ENCODE measurements at places on chromosomes 1 and 21.

DNA sequence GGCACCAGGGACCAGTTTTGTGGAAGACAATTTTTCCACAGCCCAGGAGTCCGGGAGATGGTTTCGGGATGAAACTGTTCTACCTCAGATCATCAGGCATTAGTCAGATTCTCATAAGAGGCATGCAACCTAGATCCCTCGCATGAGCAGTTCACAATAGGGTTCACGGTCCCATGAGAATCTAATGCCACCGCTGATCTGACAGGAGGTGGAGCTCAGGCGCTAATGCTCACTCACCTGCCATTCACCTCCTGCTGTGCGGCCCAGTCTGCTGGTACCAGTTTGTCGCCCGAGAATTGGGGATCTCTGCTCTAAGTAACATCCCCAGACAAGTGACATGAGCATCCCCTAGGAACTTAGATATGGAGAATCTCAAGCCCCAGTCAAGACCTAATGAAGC, 180.7 kb downstream of the COQ8A start:
- DNase-seq: no peak

- DNase-seq: peak; percentile 99
These were observed 103.3 kb downstream of the CYYR1 start for GRCh38 chr21:26469789-26470188.

GRCh38 chr21:45050797-45051489, 23.4 kb upstream of the ADARB1 start:
- DNase-seq: no peak

GRCh38 chr1:247738315-247738714, at the start of gene OR14K1:
Gene OR14K1, plus strand, starts transcription at chr1:247738615. Its CDS starts 0 bp downstream, at chr1:247738615.
- DNase-seq: no peak

DNA sequence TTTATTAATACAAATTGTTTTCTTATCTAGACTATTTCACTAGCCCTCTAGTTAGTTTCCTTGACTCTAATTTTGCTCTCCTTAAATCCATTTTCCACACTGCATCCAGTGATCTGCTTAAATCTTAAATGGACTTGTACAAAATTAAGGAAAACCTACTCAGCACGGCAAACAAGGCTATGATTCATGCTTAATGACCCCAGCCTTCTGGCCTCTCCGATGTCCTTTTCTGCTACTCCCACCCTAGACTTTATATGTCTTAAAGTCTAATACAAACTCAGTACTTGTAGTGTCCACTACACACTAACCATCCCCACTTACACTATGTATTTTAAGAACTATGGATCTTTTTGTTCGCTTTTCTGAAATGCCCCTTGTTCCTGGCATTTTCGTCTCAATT, 2.2 kb downstream of the TMED5 start:
- no peak for DNase-seq

DNA sequence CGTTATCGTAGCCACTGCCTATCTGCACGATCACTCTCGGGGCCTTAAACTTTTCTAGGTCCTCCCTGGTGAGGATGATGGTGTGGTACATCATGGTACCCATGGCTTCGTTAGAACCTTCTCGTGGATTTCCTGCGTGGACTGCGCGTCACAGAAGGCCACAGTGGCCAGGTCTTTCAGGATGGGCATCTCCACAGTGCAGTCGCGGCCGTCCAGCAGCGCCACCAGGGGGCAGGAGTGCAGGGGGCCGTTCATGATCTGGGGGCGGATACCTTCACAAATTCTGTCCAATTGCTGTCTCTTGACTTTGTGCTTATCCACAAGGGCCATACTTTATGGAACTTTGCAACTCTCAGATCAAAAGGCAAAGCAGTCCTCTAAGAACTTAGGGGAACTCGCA, 69.6 kb downstream of the WLS start:
- no peak for DNase-seq

DNA sequence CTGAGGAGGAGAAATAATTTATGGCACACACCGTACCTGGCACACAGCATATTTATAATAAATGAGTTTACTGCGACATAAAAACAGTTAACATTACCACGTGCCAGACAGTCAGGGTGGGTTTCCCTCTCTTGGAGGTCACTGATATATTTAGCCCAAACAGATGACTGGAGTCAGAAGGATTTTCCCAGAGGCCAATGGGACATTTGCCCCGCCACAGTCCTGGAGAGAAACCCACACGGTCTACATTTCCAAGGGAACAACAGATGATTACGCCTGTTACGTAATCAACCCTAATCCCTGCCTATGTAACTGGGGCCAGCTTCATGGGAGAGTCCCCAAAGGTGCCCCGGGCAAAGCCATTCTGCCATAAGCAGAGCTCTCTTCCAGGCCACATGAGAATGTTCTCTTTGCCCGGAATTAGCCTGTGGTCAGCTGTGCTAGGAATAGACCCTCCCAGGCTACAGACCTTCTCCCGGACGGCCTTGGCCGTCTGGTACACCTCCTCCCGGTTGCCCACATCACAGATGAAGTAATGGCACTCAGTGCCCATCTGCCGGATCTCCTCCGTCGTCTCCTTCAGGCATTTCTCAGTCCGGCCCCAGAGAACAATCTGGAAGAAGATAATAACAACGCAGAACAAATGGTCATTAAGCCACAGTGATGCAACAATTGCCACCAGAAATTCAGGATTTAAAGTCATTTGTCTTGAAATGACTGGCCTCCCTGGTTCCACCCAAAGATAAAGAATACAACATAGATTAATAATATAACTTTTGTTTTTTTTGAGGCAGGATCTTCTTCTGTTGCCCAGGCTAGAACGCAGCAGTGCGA, 37.7 kb downstream of the DHRS3 start:
- peak; percentile 45 for DNase-seq

GRCh38 chr1:171742577-171742922, 685 bp upstream of the VAMP4 start:
- DNase-seq: no peak

DNA sequence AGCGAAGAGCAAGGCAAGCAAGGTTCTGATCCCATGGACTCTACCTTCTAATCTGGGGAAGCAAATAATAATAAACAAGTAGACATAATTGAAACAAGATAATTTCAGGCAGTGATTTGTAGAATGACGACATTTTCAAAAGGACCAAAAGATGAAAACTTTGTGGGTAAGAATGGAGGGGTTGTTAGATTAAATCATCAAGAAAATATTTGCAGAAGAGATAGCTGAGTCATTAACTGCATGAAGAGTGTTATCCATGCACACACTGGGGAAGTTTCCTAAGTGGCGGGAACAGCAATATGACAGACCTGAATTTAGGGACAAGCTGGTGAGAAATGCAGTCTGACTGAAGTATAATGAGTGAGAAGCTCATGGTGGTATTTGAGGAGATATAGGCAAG, 583.1 kb upstream of the RGS18 start:
- DNase-seq: no peak

GRCh38 chr21:26614251-26614650, 41.2 kb upstream of the CYYR1 start:
- DNase-seq: no peak

DNA sequence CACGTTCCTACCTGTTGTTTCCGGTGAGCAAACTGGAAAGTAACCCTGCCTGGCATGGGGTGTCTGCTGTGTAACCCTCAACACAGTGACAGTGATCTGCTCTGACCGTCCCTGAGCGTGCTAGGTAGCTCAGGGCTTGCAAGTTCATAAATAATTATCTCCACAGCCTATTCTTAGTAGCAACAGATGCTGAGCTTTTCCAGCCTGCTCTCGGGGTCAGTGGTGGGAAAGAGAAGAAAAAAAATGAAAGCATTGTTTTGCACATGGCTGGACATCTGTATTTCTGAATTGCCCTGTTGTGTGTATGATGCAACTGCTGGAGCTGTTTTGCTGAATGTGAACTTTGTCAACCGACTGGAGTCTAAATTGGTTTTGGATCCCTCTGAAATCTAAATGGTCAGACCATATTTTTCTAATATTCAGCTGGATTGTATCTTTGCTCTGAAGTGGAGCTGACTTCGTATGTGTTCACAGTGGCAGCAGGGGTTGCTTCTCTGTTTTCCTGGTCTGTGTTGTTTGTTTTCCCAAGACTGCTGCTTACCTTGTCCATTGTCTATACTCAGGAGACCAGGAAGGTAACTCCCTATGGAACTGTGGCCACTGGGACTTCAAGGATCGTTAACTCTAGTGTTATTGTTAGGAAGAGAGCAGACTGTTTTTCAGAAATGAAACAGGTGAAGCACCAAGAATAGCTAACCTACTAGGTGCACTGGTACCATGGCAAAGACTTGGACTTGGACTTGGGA, 27.0 kb downstream of the TGFB2 start:
- DNase-seq: no peak

- DNase-seq: no peak
These were observed 11.7 kb downstream of the PDIK1L start for GRCh38 chr1:26122988-26123973.

DNA sequence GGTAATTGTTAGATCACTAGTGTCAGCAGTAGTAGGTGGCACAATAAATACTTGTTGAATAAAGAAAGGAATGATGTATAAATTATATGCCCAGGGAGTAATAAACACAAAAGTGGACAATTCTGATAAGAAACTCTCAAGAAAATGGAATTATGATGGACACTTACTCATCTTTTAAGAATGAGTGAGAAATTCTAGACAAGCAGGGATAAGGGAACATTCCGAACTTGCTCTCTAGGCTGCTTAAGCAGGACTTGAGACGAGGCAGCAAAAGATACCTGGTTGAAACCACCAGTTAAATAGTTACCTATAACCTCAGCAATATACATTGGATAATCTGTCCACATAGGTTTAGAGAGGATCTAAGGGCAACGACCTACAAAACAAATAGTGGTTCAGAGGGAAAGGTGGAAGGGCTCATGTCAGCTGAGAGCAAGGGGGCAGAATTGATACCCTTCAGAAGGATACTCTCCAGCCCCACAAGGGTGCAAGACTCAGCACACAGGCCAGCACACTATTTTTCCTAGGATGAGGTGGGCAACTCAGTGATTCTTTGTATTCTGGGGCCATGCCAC, 46.3 kb downstream of the XCL2 start:
- no peak for DNase-seq

DNA sequence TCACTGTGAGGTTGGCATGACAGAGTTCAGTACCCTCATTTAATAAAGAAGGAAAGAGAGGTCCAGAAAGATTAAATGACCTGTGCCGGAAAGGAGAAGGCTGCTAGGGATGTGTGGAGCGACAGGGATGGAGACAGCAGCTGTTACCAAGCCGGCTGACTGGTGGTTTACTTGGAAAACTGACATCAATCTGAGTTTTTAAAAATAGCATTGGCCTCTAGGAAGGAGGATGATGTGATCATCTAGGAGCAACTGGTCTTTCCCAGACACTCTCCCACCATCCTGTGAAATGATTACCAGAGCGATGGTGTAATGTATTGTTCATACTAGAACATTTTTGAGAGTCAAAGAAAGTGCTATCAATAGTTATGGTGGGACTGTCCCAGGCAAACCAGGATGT, 154.4 kb downstream of the ZSCAN20 start:
- no peak for DNase-seq

DNA sequence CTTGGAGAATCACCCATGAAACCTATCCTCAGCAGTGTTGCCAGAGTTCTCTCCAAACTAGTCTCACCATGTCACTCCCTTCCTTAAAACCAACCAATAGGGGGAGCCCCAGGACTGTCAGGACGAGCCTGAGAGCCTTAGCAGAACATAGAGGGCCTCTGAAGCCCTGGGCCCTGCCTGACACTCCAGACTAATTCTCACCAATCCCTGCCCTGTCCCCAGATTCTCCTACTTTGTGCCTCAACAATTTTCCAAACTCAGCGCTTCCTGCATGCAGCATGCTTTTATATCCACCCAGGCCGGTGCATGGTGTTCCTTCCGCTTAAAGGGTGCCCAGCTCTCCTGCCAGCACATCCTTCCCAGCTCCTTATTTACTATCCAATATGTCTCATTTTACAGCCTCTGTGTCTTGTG, 42.7 kb downstream of the HSD3B1 start:
- DNase-seq: peak; percentile 65

GRCh38 chr1:4379451-4380175, 274.8 kb upstream of the AJAP1 start:
- DNase-seq: no peak

DNA sequence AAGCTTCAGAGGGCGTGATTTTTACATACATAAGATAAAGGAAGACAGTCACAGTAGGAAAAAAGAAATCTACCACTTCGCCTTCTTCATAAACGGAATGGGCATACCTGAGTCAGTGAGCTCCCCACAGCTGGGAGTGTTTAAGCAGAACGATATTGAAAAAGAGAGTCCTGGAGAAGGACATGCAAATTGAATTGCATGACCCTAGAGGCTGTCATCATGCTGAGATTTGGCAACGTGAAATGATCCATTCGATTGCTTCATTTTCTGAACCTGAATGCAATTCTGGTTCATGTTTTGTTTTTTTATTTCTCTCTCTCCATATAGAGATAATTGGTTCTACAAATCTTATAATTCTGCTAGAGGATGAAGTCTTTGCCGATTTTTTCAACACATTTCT, 3.7 kb downstream of the RGSL1 start:
- DNase-seq: no peak

DNA sequence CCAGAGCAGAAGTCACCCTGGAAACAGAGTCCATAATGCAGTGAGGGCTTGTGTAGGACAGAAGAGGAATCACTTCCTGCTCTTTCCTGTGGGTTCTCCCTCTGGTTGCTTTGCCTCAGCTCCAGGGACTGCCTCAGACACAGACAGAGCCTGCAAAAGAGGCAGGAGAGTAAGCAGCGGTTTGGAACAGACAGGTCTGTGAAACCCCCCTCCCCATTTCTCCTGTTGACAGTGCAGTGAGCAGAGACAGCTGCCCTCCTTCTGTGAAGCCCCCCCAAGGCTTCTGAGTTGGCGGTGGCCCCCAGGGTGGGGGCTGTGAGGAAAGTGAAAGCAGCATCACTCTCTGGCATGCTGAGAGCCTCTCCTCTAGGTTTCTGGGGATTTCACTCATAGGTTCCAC, 53.0 kb downstream of the MAB21L3 start:
- DNase-seq: no peak

GRCh38 chr1:175089136-175089718, 21.6 kb downstream of the TNN start:
- no peak for DNase-seq

DNA sequence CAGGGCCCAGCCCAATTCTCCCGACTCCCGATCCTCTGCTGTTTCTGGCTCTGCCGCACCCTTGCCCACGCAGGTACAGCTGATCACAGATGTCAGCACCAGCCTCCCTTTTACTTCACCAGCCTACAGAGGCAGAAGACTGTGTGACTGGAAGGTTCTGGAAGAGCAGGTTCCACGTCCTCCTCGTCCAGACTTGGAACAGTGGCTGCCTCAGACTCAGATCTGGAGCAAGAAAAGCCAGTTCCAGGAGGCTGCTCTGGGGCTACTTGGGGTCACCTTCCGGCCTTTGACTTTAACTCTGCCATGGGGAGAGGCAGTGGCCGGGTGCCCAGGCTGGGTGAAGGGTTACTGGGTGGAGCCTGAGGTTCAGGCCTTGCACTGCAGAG, 16.1 kb upstream of the KLHDC7A start:
- DNase-seq: no peak

All from MV-4-11 (cell line).